ENCODE measurements at places on chromosomes 3 and 15.

GRCh38 chr3:153215966-153216365 is 53.9 kb downstream of the RAP2B start:
- no peak for DNase-seq

DNA sequence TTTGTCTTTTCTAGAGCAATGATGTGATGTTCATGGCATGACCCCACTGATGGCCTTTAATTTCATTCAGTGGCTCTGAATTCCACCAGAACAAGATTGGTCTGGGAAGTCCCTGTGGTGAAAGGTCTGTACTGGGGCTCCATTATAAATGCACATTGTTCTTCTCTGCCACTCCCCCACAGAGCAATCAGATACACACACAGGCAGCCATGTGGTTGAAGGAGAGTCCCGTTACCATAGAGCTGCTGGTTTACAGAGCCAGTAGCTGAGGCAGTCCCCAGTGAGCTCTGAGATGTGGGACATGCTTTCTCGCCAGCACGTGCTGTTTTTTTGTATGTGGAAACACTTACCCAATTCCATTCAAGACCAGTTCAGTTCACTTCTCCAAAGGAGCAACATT is 172.7 kb upstream of the TRIM42 start:
- no peak for DNase-seq

GRCh38 chr3:64063983-64064438 is 40.7 kb upstream of the PSMD6 start:
- no peak for DNase-seq

- DNase-seq = no peak
Measured at GRCh38 chr15:79403501-79403900, 28.6 kb upstream of the MINAR1 start.

Data from A549 (cell line).